H9 (cell line): ENCODE measurements at places on chromosomes 3 and 15. TPM values are rescaled to one million over a fixed set of nuclear protein-coding genes. Genes with fewer than 3 reads are reported as not detected.

DNA sequence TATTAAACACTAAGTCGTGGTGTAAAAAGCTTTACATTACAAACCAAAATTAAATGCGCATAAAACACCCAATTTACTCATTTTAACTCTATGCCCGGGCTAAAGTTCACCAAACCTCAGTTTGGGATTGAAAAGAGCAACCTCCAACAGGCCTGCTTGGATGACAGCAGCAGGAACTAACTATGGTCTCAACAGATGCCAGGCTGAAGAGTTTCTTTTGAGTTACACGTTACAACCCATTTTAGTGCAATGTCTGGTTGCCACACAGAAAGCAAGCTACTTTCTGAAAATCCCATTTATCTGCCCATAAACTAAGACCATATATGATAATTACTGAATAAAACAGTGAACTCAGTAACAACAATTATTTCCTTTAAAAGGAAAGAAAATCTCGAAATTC is 2.2 kb downstream of the SATB1 start:
- DNase-seq: no peak

DNA sequence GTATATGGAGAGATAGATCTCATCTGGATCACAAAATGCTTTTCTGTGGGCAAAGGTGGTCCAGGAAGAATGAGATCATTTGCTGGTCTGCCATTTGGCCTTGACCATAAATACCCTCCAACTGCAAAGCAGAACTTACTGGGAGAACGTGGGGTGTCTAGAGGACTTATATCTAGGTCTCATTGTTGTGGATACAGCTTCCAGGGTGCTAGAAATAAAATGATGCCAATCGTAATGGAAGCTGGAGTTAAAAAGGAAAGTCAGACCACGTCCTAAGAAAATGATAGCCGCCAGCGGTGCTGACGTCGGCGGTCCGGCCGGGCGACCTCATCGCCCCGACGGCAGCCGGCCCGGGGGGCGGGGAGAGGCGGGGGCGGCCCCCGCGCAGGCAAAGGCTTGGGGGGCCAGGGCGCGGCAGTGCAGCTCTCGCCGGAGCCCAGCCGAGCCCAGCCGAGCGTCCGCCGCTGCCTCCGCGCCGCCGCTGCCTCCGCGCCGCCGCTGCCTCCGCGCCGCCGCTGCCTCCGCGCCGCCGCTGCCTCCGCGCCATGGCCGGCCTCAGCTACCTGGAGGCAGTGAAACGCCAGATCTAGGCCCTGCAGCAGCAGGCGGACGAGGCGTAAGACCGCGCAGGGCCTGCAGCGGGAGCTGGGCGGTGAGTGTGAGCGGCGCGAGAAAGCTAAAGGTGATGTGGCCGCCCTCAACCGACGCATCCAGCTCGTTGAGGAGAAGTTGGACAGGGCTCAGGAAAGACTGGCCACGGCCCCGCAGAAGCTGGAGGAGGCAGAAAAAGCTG is 89.5 kb downstream of the EOMES start:
- DNase-seq: peak; percentile 53

DNA sequence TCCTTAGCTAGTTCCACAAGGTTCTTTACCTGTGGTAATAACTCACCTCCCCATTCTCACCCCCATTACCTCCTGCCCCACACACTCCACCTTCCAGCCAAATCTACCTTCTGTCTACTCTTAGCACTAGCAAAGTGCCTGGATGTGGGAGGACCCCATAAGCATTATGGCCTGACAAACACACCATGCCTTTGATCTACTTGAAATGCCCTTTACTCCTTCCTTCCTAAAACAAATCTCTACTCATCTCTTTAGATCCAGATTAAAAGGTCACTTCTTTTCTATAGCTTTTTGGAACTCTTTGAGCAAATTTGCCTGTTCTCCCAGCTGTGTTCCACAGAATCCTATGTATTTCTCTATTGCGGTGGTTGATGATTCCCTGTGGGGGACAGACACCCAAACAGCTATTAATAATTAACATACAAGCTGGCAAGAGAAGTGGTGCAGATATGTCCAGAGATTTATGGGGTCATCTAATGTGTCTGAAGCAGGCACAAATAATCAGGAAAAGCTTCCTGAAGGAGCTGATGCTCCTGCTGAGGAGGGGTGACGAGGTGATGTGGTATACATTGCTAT is 34.0 kb downstream of the DGKG start:
- DNase-seq: no peak

XIRP1 gene
- not detected in 2 replicates for total RNA-seq

GRCh38 chr15:44718927-44719292 is 7.6 kb downstream of the B2M start:
- no peak for DNase-seq

RBP2 gene
- total RNA-seq: not detected in 2 replicates

DNA sequence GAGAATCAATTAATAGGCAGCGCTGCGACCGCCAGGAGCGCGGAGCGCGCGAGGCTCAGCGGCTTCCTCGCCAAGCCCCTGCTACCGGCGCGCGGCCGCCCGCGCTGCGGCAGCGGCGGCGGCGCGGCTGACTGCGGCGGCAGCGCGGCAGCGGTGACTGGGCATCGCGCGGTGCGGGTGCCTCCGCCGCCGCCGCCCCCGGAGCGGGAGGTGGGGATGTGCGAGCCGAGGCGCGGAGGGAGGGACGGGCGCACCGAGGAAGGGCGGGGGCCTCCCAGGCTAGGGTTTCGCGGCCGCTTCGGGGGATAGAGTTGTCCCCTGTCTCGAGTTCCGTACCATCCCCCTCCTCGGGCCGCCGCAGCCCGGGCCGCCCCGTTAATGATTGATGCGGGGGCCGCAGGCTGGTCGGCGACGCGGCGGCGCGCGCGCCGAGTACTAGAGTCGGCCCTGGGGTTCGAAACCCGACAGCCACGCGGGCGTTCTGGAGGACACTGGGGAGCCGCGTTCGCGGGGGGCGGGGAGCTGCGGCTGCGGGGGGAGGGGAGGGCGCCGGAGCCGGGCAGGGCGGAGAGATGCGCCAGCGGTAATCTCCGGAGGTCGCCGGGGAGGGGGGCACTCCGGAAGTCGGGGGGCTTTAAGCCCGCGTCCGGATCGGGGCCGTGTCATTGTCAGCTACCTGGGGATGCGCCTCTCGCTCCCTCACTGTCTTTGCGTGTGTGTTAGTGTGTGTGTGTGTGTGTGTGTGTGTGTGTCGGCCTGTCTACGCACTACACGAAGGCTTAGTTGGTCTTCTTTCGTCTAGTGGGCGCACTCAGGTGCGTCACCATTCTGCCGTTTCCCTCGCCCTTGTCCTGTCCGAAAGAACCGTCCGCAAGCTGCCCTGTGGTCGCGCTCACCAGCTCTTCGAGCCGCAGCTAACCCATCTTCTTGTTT is at the start of gene PAQR9:
Gene PAQR9, minus strand, starts transcription at position 159 of the 933 bp plus-strand sequence. CDS start 338 bp downstream, outside the sequence.
- DNase-seq: peak; percentile 66

- DNase-seq: peak; percentile 71
Observed at GRCh38 chr3:42755681-42756578, 17.1 kb downstream of the CCDC13 start.

GRCh38 chr3:10772271-10773161 is 43.5 kb upstream of the SLC6A11 start:
- DNase-seq: peak; percentile 88

C3orf80 gene
- 0.13 and 0.15 TPM in 2 replicates for total RNA-seq

DNA sequence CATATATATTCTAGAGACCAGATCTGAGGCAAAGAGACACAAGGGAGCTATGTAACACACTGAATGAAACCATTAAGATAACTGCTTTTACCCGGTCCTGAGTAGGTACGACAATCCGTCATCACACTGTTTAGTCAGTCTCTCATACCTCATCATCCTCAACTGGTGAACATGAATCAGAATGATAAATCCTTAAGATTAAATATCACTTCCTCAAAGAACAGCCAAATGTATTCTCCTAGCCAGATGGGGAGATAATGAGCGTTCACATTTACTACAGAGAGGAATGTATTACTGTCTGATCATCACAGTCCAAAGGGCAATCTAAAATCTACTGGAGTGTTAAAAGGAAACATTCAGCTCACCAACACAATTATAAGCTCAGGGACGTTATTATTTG is 319.4 kb upstream of the STAC start:
- DNase-seq: no peak

GRCh38 chr15:99279290-99279689 is 28.0 kb downstream of the LRRC28 start:
- DNase-seq: no peak

UBP1 gene
- total RNA-seq: 101 and 103 TPM in 2 replicates

DNA sequence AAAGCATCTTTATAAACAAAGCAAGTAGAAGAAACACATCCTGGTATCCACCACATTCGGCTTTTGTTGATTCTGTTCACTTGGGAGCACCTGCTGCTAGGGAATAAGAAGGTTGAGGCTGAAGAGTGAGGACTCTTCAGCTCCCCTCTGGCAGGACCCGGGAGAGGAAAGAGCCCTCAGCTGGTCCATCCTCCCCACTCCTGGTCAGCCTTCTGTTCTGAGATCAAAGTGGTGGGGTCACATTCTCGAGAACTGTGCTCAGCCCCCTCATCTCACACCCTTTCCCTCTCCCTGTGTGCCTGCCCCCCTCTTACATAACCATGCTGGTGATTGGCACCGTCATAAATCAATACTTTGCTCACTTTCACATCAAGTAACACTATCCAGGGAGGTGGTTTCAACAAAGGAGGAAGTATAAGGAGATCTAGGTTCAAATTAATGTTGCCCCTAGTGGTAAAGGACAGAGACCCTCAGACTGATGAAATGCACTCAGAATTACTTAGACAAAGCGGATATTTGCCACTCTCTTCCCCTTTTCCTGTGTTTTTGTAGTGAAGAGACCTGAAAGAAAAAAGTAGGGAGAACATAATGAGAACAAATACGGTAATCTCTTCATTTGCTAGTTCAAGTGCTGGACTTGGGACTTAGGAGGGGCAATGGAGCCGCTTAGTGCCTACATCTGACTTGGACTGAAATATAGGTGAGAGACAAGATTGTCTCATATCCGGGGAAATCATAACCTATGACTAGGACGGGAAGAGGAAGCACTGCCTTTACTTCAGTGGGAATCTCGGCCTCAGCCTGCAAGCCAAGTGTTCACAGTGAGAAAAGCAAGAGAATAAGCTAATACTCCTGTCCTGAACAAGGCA is at the start of gene NR1I2:
Gene NR1I2, plus strand, starts transcription at position 772 of the 869 bp plus-strand sequence.
- no peak for DNase-seq

DNA sequence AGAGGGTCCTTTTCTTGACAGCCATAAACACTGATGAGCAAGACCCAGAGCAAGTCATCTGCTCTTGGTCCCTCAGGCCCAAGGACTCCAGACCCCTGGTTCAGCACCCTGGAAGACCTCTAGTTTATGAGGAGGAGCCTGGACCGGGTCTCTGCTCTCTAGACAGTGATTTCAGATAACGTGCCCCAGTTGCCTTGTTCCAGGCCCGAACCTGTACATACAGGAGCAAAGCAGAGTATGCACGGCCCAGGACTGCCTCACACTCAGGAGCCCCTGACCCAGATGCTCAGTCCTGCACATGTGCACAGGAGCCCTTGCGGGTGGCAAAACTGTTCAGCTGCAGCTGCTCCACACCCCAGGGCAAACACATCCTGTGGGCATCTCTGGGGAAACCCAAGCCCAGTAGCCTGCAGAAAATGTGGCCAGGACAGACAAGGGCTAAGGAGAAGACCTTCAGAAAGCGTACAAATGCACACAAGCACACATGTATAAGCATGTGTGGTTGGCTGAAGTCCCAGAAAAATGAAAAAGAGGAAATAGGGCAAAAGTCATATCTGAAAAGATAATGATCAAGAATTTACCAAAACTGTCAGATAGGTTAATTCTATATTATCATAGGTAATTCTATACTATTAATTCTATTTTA is 59.9 kb upstream of the CORO2B start:
- no peak for DNase-seq

BBX gene
- 34.4 and 34.8 TPM in 2 replicates for total RNA-seq

GRCh38 chr3:16942955-16943354 is 58.2 kb downstream of the PLCL2 start:
- DNase-seq: no peak
